ENCODE measurements at places on chromosomes 2 and 18.

DNA sequence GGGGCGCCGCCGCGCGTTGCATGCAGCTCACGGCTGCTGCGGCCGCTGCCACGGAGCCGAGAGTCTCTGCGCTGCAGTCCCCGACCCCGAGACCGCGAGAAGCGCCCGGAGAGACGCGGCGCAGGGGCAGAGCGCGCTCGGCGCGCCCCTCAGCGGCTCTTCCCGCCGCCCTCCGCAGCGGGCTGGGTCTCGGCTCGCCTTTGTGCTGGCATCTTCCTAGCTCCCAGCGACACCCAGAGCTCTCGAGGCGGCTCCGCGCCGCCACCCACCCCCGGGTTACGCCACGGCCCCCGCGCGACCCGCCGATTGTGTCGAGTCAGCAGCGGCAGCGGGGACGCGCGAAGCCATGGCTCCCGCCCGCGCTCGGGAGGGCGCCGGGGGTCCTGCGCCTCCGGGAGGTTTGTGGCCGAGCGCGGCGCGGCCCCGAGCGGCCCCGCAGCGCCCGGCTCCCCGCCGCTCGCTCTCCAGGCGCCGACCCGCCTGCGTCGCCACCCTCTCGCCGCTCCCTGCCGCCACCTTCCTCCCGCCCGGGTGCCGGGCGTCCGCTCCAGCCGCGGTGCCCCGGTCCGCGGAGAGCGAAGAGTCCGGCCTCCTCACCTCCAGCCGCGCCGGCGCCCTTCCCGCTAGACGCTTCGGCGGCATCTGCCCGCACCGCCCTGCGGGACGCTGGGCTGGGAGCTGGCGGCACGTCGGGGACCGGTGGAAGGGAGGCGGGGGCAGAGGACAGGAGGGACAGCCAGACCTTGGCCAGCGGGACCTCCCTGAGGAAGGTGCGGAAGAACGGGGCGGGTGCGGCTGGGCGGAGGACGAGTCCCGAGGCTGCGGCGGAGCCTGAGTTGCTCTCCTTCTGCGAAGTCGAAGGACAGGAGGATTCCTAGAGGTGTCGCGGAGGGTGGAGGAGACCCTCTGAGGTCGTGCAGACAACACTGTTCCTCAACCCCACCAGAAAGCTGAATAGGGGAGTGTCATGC is 46.3 kb upstream of the CCDC150 start:
- peak; percentile 30 for DNase-seq

DNA sequence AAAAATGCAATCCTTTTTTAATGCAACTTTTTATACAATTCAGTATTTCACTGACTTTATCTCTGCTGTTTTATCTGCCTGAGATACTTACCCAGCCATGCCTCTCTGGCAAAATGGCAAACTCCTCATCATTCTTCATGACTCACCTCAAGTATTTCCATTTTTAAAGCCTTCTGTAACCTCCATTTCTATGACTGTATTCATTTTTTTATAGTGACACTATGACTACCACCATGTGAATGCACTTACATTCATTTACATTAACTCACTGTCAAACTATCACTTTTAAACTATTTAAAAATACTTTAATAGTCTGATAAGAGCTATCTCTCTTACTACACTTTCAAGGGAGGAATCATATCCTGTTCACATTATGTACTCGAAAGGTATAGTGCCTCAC is 99.4 kb upstream of the SCN7A start:
- peak; percentile 84 for DNase-seq

GRCh38 chr18:45059695-45060094 is 379.0 kb downstream of the SETBP1 start:
- DNase-seq, result peak; percentile 94

GRCh38 chr2:196742216-196742615 is 57.3 kb downstream of the GTF3C3 start:
- DNase-seq, result no peak

- no peak for DNase-seq
These were observed 160.6 kb downstream of the MTCL1 start for GRCh38 chr18:8865934-8866333.

- DNase-seq, result no peak
These were observed 16.8 kb downstream of the AFF3 start for GRCh38 chr2:100125626-100126025.

DNA sequence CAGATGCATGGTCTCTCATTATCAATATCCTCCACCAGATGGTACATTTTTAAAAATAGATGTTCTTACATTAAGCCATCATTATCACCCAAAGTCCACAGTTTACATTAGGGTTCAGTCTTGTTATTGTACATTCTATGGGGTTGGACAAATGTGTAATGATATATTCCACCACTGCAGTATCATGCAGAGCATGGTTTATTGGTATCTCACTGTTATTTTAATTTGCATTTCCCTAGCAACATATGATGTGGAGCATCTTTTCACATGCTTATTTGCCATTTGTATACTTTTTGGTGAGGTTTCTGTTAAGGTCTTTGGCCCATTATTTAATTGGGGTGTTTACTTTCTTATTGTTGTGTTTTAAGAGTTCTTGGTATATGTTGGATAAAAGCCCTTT is 95.7 kb downstream of the PTH2R start:
- no peak for DNase-seq

- DNase-seq, result no peak
These were observed 92.1 kb downstream of the MYCN start for GRCh38 chr2:16032282-16033031.

DNA sequence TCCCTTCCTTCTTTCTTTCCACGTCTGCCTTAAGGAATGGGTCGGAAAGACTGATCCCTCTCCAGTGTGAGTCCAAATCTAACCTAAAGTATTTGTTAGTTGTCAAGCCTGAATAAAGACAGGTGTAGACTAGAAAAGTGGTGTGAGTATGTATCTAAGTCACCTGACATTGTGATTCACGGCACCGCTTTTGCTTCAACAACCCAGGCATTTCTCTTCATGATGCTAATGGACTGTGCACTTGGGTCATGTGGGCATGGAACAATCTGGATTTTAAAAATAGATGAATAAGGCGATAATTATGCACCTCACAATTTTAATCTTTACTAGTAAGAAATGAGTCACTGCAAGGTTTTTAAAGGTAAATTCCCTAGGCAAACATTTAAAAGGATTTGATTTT is 107.5 kb downstream of the LIPG start:
- no peak for DNase-seq

GRCh38 chr18:8856769-8857393 is 151.5 kb downstream of the MTCL1 start:
- no peak for DNase-seq
